CD4-positive, alpha-beta T cell treated with Interleukin-15 for 4 hours (primary cell): ENCODE measurements at places on chromosomes 7 and 10.

GRCh38 chr7:17434841-17435692 lies 136.6 kb downstream of the AHR start:
- DNase-seq: no peak

DNA sequence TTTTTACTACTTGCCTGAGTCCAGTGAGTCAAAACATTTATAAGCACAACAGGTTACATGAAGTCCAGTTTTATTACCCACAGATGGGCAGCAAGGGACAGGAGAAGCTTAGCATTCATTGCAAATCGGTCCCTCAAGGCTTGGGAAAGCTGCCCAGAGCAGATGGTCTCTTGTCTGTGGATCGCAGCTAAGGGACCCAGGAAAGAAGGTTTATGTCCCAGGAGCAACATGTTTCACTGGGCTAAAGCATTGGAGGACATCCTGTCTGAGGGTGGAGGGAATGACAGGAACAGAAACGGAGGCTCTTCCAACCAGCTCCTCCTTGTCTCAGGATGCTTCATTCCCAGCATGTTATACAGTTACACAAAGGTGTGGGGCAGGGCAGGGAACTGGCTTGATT lies 39.3 kb downstream of the TRIM24 start:
- DNase-seq: no peak

DNA sequence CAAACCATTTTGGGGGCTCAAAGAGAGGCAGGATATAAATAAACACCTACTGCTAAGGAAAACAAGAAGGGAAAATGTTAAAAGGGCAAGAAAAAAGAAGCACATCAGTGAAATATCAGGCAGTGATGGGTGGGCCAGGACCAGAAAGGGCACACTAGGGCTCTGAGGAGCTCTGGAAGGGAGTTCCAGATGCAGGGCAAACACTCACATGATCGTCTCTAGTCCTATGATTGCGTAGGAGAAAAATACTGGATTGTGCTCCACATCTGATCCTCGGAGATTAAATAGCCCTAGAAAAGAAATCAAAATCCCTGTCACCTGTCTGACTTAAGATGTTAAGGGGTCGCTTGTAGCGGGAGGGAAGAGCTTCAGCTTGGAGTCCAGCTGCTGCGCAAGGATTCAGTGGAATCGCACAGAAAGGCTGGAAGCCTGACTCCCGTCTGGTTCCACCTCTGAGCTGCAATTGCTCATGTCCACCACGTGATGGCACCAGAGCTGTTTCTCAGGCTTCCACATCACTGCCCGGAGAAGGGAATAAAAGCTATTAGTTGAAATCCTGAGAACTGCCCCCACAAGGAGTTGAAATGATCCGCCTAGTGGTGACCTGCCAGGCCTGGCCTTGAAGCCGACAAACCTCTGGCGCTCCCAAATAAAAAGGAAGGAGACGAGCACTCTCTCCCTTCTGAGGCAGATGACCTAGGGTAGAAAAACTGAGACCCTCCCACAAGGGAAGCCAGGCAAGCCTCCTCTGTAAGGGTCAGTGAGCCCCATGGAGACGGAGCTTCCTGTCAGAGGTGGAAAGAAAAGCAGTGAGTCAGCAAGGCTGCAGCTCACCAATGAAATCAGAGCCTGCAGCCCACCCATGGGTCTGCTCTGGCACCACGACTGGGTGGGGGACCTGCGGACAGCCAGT lies 39.2 kb downstream of the XPNPEP1 start:
- peak; percentile 71 for DNase-seq

DNA sequence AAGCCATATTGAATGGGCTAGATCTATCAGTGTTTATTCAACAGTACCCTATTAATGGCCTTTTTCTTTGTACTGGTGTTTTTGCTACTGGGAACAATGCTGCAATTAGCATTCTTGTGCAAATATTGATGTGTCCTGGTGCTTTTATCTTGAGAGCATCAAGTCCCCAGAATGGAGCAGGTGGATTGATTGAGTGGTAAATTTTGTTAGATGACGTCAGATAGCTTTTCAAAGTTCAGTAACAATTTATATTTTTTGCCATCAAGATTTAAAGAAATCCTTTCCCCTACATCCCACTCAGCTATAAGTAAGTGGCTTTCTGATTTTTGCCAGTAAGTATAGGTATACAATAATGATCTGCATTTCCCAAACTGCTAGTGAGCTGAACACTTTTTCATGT lies 63.4 kb upstream of the SYPL1 start:
- DNase-seq: no peak

DNA sequence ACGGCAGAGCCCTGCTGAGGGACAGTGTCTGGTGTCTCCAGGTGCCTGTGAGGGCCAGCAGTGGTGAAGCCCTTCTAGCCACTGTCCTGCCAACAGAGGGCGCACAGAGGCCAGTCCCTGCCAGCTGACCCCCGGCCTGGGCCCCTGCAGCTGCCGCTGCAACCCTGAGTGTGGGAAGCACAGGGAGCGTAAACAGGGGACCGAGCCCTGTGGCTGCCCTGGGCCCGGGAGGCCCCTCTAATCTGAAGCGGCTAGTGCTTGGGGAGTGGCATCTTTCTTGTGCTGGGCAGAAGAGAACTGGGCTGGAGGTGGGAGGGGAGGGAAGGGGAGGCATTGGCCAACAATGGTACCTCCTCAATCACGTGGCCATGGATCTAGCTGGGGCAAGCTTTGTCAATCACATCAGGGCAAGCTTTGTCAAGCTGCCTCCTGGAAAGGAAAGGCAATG lies 34.6 kb downstream of the TRIM8 start:
- DNase-seq: no peak

DNA sequence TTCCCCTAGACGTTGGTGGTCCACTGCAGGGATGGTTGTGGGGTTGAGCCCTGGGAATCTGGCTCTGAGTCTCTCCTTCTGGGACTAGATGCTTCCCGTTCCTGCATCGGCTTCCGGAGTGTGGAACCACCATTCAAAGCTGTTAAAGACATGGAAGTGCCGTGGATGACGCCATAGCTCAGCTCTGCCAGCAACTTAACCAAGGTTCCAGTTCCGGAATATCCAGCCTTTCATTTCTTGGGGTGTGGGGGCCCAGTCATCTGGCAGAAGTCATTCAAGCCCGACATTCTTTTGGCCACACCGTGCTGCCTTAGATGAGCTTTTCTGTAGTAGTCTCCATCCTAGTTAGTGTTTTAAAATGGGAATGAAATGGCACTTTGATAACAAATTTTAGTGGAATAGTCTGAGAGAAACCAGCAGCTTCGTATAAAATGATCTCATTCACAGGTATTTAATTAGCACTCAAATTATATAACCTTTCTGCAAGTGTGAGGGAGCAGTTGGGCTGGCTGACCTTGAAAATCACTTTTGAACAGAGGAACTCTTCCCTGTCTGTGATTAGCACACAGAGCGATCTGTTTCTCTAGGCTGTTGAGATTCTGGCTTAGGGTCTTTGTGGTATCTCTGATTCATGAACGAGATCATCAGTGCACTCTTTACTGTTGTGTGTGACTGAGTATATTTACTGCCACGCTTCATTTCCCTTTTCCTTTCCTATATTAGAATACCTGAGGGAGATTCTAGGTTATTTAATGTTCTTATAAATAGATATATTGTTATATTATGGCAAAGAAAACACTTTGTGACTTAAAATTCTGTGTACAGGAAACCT lies 19.9 kb downstream of the LMTK2 start:
- no peak for DNase-seq

DNA sequence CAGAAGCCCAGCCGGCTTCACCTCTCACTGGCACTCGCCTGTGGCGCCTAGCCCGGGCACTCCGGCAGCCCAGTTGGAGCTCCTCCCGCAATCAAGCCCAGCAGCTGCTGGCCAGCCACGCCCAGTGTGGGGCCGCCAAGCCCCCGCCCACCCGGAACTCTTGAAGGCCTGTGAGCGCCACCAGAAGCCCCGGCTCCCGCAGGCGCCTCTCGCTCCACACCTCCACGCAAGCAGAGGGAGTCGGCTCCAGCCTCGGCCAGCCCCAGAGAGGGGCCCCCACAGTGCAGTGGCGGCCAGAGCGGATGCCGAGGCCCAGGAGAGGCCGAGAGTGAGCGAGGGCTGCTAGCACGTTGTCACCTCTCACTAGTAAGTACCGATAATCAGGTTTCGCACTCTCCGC lies 240.7 kb downstream of the TFEC start:
- DNase-seq: no peak

GRCh38 chr7:132080967-132081668 lies 495.2 kb downstream of the PLXNA4 start:
- DNase-seq: no peak

- DNase-seq: no peak
Observed at GRCh38 chr10:130493021-130493420, 356.8 kb downstream of the GLRX3 start.

DNA sequence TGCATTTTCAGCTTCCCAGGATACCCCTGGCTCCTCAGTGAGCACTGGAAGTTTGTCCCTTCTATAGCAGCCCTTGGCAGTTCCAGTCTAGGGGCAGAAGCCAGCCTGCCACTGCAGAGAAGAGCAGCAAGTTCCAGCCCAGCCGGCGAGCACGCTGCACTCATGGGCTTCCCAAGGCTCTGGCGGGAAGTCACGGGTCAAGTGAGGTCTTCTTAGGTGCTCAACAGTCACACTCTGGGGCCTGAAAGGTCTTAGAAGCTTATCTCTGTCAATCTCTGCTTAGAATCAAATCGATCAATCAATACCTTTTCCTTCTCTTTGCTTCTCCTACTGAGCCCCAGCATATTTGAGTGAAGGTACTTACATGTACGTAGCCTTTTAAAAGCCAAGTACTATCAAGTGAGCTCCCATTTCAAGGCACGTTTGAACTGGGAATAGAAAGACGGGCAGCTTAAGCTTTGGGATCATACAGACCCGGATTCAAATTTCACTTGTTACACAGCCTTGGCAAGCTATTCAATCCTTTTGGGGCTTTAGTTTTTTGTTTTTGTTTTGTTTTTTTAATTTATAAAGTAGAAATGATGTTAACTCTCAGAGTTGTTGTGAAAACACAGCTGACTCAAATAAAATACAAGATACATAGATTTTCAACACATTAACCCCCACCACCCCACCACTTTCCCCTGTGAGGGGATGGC lies 152.6 kb upstream of the KLF14 start:
- DNase-seq: no peak

- DNase-seq: no peak
Observed at GRCh38 chr10:88243202-88243744, 339.8 kb downstream of the RNLS start.

- no peak for DNase-seq
Observed at GRCh38 chr7:148929176-148929575, 45.1 kb upstream of the EZH2 start.

DNA sequence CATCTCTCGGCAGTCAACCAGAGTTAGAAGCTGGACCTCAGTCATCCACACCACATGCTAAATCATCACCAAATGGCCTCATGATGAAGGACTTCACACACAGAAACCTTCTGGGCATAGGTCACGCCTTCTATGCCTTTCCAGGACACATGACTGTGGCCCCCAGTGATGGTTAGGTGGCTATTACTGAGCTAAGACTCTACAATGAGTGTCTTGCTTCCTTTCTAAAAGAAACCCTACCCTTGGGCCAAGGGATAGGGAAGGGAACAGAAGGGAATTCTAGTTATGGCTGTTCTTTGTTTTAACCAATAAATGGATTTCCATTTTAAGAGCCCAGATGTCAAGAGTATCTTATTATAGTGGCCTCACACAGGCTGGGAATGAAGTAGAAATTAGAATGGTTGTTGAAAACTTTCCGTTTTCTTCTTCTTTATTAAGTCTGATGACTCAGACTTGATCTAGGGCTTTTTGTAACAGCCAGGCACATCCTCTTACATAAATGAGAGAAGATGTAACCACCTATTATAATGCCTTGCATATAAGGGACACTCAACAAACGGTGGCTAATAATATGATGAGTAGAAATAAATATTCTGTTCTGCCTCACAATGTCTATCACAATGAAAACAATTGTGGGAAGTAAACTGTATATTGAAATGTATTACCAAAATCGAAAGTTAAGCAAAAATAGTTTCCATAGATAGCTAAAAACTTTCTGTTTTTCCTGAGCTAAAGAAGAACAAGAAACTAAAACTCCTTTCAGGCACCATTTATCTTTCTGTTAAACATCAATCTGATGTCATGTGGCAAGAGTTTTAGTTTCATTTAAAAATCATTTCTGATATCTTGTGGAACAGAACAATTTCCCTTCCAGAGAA lies 62.5 kb upstream of the TOMM7 start:
- DNase-seq: no peak

DNA sequence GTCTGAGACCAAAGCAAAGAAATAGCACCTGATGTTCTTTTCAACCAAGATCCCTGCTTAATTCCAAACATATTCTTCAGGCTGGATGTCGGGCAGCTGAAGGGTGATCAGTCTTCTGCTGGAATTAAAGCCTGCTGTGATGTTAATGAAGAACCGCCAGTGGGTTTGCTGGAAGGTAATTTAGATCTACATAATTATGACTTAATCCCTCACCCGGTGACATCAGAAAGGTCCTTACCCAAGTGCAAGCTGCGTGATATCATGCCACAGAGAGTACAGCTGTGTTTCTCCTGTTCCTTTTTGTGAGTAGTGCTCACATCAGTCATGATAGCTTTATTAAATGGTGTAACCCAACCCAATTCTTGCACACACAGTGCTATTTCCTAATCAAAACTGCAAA lies 29.1 kb upstream of the LRGUK start:
- no peak for DNase-seq

GRCh38 chr10:7856678-7857077 lies 38.4 kb downstream of the TAF3 start:
- no peak for DNase-seq

DNA sequence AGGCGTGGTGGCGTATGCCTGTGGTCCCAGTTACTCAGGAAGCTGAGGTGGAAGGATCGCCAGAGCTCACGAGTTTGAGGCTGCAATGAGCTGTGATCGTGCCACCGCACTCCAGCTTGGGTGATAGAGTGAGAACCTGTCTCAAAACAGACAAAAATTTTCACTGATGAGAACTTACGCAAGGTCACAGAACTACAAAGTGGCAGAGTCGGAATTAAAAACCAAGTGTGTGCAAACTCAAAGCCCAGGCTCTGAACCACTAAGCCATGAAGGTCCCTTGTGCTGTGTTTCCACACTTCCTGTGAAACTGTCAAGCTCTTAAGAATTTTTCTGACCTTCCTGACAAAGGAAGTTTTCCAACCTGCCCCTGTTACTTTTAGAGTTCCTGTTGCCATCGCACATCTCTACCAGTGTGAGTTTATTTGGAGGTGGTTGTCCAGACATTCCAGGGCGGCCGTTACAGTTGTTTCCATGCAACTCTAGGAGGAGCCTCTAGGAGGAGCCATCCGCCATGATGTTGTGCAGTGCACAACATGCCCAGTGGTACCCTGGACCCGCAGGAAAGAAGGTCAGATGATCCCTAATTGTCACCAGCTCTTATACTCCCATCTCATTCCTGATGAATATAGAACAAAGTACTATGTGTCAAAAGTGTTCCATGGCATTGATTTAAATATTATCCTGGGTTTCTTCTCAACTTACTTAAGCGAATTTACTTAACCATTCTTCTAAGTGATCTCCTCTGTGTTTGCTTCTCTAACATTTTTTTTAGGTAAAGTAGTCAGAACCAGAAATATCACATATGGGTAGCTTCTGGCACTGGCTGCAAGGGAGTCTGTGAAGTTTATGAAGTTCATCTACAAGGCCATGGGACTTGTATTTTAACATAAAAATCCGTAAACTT lies 49.0 kb upstream of the LYZL1 start:
- DNase-seq: no peak
